ENCODE measurements at places on chromosomes 4 and X. TPM values are rescaled to one million over a fixed set of nuclear protein-coding genes. Genes with fewer than 3 reads are reported as not detected.

The MTHFD2L gene
- total RNA-seq: 7.7 TPM

The ARHGEF9 gene
- 22.5 TPM for total RNA-seq

The ARHGAP24 gene
- total RNA-seq: 12.4 TPM

The P2RY4 gene
- 0.64 TPM for total RNA-seq

The CSTF2 gene
- total RNA-seq: 24.8 TPM
